ENCODE measurements at places on chromosomes 12 and 14.

GRCh38 chr12:54603173-54603814 lies 14.8 kb upstream of the PPP1R1A start:
- peak; percentile 93 for DNase-seq

DNA sequence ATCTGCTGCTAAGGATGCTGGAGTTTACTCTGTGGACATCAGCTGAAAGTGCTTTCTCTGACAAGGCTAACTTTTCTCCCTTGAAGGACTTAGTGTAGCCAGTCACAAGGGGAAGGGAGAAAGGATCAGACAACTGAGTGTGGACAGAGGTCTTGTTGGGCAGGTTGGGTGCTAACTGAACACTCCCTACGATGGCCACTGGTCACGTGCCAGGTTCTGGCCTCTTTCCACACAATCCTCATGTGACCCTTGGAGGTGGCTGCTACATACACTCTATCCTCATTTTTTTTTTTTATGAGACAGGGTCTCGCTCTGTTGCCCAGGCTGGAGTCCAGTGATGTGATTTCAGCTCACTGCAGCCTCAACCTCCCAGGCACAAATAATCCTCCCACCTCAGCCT lies 39.7 kb downstream of the FOXN4 start:
- no peak for DNase-seq

DNA sequence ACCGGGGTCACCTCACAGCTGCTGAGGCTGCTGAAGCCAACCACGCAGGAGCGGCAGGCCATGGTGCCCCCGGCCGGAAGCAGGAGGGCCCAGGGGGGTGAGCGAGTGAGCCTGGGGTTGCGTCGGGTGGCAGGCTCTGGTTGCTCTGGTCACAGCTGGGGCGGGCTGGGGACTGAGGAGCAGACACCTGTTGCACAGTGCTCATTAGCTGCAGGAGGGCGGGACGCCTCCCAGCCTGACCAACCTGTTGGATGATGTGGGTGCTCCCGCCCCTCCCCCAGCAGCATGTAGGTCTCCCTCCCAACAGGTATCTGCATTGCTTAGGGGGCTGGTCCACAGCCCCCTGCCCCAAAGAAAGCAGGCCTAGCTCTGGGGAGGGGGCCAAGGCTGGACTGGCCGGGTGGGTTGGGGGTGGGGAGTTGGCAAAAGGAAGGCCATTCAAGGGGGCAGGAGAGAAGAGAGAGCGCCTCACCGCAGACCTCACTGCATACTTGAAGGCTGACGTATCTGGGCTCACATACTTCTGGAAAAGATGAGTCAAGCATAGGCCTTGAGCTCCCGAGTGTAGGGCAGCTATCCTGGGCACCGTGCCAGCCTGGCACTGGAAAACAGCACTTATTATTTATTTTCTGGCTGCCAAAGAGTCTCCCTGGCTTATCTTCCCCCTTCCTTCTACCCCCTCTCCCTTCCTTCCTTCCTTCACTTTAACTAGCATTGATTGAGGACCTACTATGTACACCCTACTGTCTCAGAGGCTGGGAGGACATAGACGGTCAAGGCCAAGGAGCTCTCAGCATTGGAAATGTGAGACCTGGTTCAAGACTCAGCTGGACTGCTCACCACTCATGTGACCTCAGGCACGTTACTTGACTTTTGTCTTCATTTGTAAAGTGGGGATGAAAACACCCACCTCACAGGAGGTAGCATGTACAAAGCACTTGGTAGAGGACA lies at the start of gene KRT80:
Gene KRT80 (minus strand): TSS at position 174 of the 951 bp plus-strand sequence. CDS start 112 bp downstream, at position 62.
- peak; percentile 51 for DNase-seq

- DNase-seq = no peak
Measured at GRCh38 chr12:102757882-102758226, 159.2 kb downstream of the PAH start.

DNA sequence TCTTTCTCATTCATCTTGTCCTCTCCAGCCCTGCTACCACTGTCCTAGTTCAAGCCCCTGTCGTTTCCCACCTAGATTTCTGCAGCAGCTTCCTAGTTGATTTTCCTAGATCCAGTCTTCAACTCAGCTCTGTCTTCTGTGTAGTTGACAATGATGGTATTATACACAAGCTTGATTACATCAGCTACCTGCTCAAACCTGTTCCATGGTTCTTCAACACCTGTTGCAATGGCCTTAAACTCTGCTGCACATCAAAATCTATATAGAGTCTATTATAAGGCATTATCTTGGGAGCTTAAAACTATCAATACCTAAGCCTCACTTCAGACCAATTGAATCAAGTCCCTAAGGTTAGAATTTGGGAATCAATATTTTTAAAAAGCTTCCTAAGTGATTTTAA lies 71.7 kb upstream of the PELI2 start:
- no peak for DNase-seq

DNA sequence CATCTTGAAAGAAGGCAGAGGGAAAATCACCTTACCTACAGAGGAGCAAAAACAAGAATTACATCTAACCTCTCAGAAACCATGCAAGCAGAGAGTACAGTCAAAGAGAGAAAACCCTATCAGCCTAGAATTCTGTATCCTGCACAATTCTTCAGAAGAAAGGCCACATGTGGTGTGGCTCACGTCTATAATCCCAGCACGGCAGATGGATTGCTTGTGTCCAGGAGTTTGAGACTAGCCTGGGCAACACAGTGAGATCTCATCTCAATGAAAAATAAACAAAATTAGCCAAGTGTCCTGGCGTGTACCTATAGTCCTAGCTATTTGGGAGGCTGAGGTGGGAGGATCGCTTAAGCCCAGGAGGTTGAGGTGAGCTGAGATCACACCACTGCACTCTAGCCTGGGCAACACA lies 48.2 kb downstream of the ATF7 start:
- DNase-seq = no peak

- DNase-seq = peak; percentile 3
Measured at GRCh38 chr14:45610318-45610717, 357.3 kb upstream of the MIS18BP1 start.

GRCh38 chr12:16150276-16150675 lies 127.2 kb downstream of the SLC15A5 start:
- no peak for DNase-seq

- no peak for DNase-seq
Measured at GRCh38 chr12:113230315-113231234, 9.3 kb downstream of the TPCN1 start.

- no peak for DNase-seq
Measured at GRCh38 chr12:116299064-116299463, 21.6 kb upstream of the MED13L start.

- DNase-seq = no peak
Measured at GRCh38 chr12:111780166-111780565, 13.4 kb downstream of the ALDH2 start.

- no peak for DNase-seq
Measured at GRCh38 chr12:54003625-54004024, 3.7 kb downstream of the HOXC9 start.

GRCh38 chr14:90406384-90406798 lies 9.6 kb downstream of the CALM1 start:
- DNase-seq = no peak

GRCh38 chr12:79761341-79761740 lies 70.6 kb upstream of the PAWR start:
- DNase-seq = no peak

DNA sequence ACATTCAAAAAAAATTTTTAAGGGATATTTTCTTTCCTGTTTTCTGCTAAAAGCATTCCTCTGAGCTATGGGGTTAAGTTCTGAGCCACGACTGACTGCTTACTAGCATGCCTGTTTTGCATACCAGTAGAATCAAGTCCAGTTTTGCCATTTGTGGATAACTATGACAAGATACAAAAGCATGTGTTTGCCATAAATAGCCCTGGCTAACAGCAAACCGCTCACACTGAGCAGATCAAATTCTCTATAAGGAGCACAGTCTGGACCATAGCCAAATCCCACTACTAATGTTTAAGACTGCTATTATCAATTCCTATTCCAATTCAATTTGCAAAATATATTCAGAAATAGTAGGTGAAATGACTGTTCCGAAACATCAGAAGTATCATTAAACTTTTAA lies 3.2 kb downstream of the CFL2 start:
- no peak for DNase-seq

Measured in SK-N-MC (cell line).